Stimulated activated CD4-positive, alpha-beta T cell treated with anti-CD3 and anti-CD28 coated beads, Interleukin-4, amount 100 ng/mL, for 48 hours (primary cell): ENCODE measurements at places on chromosomes 5 and 9.

GRCh38 chr9:69195668-69196067 is 21.6 kb downstream of the TJP2 start:
- no peak for DNase-seq

DNA sequence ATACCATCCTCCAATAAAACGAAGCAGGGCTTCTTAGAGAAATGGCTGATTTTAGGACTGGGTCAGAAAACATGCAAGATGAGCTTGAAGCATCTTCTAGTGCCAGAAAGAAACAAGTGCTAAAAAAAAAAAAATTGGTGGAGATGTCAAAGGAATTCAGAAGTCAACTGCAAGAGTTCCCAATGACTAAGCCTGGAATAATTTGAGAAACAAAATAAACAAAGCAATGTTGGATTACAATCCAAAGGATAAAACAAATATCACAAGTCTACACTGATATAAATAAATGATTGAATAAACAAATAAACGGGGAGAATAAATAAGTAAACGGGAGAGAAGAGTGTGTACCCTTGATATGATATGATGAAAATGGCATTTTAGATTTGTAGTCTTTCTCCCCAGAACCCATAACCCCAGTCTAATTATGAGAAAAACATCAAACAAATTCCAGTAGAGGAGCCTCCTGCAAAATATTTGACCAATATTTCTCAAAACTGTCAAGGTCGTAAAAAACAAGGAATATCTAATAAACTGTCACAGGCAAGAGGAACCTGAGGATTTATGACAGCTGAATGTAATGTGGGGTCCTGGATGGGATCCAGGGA is 63.5 kb upstream of the CCL21 start:
- no peak for DNase-seq

- no peak for DNase-seq
These were observed 261.0 kb downstream of the SEMA5A start for GRCh38 chr5:9284781-9285307.

GRCh38 chr5:168883281-168883741 is 304.1 kb upstream of the PANK3 start:
- DNase-seq: no peak

DNA sequence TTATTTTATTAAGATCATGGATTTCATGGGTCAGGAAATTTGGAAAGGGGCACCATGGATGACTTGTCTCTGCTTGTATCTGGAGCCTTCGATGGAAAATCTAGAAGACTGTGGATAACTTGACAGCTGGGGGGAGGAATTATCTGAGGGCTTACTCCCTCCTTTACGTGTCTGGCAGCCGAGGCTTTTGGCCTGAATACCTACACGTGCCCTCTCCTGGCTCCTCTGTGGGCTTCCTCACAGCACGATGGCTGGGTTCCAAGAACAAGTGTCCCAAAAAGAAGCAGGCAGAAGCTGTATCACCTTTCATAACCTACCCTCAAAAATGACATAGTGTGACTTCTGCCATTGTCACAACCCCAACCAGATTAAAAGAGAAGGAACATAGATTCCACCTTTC is 228.9 kb downstream of the GRIA1 start:
- no peak for DNase-seq
